ENCODE measurements at places on chromosomes 12 and 14.

GRCh38 chr12:54419088-54419887, at the start of gene ITGA5:
ITGA5 (minus strand) TSS chr12:54419266; CDS start chr12:54419198, 68 bp downstream.
- DNase-seq = no peak

- DNase-seq = no peak
These were observed 6.4 kb upstream of the SMUG1 start for GRCh38 chr12:54195080-54195736.

DNA sequence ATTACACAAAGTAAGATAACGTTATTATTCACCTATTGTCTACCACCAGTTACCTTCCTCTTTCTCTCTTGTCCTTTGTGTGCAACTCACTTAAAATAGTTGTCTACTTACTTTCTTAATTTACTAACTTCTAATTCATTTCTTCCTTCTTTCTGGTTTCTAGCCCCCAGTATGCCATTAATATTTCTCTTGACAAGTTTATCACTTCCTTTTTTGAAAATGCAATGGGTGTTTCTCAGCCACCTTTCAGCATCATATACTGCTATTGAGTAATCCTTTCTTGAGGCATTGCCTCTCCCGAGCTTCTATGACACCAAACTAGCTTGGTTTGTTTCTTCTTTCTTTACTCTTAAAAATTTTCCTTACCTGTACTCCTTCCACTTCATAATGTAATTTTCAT, 633.6 kb downstream of the TMTC2 start:
- DNase-seq = no peak

DNA sequence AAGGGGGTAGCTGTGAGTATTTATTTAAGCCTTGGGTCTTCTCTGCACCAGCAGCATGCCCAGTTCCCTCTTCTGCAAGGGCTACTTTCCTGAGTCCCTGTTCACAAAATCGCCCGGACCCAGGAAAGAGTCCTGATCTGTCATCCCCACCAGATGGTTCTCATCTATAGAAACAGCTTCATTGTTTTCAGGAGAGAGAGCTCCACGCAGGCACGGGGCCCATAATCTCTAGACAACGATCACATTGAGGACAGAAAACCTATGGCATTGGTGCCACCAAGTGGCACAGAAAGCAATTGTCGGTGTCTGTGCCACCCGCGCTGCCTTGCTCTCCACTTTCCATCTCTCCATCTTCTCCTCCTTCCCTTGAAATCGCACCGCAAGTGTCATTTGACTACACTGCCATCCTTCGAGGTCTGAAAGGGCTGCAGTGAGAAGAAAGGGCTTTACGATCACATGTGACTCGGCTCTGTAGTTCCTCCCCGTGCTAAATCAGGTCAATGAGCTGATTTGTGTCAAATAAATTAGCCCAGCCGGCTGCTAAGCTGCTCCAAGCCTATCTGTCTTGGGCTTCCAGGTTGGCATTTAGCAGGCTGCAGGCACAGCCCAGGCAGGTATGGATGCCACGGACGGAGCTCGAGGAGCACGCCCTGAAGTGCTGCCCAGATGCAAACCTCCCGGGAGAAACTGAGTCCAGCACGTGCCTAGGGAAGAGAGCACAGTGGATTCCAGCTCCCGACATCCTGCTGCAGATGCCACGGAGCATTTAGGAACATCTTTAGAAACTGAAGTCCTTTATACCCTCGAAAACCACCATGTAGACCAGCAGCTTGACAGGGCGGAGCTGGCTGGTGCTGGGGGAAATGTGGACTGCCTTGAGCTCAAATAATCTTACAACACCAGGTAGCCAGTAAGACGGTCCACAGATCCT, 28.8 kb downstream of the SPRING1 start:
- peak; percentile 56 for DNase-seq

DNA sequence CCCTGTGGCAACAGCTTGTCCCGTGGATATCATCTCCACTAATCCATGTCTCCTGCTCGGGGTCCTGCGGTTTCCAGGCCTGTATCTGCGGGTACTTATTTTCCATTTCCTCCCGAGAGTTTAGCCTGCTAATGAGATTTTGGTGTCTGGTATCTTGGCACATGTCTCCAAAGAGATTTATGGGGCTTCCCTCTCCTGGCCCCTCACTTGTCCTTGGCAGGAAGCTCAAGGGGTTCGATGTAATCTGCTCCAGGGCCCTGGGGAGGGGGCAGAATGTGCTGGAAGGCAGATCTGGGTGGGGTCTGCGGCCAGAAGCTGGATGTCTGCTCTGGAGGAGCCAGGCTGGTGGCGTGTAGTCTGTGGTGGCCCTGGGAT, 85.7 kb downstream of the KIF26A start:
- DNase-seq = no peak

GRCh38 chr12:42217656-42218055, 20.4 kb downstream of the YAF2 start:
- no peak for DNase-seq

Data from CD4-positive, alpha-beta T cell treated with Interleukin-10 for 1 hour (primary cell).